Stimulated activated CD8-positive, alpha-beta memory T cell treated with anti-CD3 and anti-CD28 coated beads, Interleukin-4, amount 100 ng/mL, for 4 hours (primary cell): ENCODE measurements at places on chromosomes 6 and 20.
A peak's percentile ranks its signal among the peaks of the same experiment; 100 is the strongest.

DNA sequence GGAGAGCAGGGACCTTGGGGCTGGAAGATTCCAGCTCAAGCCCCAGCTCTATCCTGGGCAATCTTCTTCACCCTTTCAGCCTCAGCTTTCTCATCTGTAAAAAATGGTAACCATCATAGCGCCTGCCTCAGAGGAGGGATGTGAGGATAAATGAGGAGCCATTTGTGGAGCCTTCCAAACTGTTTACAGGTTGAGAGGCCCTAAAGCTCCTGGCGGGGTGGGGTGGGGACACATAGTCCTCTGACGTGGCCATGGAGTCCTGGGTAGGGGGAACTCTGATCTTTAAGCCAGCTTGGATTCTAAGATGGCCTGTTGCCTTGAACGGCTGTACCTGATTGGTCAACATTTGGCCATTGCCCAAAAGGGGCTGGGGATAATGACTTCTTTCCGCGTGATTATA lies 111.1 kb downstream of the TOX2 start:
- no peak for DNase-seq

- DNase-seq = peak; percentile 89
Measured at GRCh38 chr20:35454881-35455609, at the start of gene CEP250. Gene CEP250, plus strand, starts transcription at chr20:35455598. Its CDS starts 6,770 bp downstream, at chr20:35462368.

DNA sequence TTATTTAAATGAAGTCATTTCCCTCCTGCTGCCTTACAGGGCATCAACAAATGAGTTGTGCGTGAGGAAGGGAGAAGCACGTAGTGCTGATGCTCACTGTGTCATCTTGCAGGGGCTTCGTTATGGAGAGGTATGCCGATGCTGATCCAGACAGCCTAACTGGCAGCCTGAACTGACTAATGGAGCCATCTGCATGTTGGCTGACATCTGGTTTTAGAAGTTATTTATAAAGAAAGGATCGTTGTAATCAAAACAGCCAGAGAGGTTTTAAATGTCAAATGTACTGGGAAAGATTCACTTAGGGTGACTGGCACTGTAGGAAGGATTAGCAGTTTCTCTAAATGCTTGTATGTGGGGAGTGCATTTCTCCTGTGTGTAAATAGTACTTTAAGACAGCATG lies 54.6 kb downstream of the FARS2 start:
- DNase-seq = no peak

GRCh38 chr20:33862709-33863403 lies 51.7 kb downstream of the CHMP4B start:
- DNase-seq = peak; percentile 8

DNA sequence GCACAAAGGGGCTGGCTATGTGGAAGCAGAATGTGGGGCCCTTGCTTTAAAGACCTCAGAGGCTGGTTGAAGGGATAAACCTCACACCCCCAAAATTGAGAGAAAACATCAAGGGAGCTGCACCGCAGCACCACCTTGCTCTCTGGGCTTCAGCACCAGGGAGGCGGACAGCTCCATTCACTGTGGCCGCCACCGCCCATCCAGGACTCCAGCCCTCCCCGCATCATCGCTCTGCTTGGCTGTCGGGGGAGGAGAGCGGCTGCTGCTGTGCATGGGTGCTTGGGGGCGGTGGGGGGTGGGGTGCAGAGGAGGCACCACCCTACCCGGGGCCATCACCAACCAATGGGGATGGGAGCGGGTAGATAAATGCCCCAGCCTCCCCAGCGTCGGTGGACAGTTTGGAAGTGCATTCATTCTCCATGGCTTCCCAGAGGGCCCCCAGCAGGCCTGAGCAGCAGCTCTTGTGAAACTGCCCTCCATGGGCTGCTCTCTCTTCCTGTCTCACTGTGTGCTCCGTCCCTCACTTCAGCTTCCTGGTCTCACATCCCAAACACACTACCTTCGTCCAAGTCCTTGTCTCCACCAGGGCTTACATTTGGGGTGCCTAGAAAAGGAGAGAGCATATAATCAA lies 75.7 kb upstream of the BHLHE23 start:
- DNase-seq = no peak

GRCh38 chr6:96015518-96016333 lies at the start of gene FUT9:
Gene FUT9, plus strand, starts transcription at chr6:96015974. Its CDS starts 187,182 bp downstream, at chr6:96203156.
- DNase-seq = no peak

GRCh38 chr20:15220778-15221565 lies 883.6 kb upstream of the FLRT3 start:
- no peak for DNase-seq

- no peak for DNase-seq
Measured at GRCh38 chr6:128417698-128418097, 102.7 kb downstream of the PTPRK start.

- no peak for DNase-seq
Measured at GRCh38 chr20:58143531-58143930, 84.9 kb downstream of the ANKRD60 start.

DNA sequence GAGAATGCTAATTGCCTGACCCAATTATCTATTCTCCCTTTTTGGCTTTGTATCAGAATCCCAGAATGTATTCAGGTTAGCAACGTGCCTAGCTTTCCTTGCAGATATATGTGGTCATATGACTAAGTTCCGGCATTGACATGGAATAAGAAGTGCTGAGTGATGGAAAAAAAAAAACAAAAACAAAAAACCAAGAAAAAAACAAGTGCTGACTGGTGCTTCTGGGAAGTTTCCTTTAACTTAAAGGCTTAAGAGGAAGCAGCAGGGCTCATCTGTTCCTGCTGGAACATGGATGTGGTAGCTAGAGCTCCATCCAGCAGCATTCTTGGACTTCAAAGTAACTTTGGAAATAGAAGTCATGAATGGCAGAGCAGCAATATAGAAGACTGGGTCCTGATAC lies 10.4 kb upstream of the RPF2 start:
- no peak for DNase-seq

- DNase-seq = peak; percentile 60
Measured at GRCh38 chr20:35600993-35601973, 14.3 kb upstream of the SPAG4 start.

DNA sequence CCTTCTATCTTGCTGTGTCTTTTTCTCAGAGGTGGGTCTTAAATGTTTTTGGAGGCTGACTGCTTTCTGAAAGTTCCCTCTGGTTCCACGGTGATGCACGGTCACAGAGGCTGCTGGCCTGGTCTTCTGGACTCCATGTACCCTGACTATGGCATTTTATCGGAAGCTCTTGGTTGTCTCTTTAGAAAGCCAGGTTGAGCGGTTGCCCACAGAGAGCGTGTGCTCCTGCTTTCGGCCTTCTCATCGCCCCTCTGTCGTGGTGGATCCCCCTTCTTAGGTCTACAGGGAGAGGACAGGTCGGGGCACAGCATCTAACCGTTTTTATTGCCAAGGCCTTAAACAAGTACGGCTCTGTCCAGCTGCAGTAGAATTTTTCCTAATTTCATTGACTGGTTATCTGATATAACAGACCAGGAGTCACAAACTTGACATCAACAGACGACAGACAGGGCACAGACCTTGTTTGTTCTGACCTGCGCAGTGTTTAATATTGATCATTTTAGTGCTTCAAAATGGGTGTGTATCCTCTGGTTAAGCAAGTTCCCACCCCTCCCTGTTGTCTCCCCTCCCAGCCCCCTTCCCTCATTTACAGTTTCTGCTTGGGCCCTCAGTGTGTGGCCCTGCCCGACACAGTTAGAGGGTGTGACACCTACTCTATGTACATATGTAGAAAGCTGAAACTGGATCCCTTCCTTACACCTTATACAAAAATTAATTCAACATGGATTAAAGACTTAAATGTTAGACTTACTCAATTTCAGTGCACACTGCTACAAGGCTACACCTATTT lies 24.7 kb downstream of the SYTL3 start:
- no peak for DNase-seq

GRCh38 chr6:37934276-37934675 lies 114.7 kb downstream of the ZFAND3 start:
- no peak for DNase-seq

DNA sequence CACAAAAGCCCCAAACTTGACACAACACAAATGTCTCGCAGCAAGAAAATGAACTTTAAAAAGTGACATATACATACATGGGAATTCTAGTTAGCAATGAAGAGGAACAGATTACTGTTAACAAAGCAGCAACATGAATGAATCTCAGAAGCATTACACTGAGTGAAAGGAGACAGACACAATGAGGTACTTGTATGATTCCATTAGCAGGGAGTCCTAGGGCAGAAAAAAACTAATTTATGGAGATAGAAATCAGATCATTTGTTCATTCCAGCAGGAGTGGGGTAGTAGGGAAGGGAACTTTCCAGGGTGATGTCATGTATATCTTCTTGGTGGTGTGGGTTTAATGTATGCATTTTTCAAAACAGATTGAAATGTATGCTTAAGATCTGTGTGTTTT lies 524.4 kb downstream of the KIF16B start:
- DNase-seq = no peak

GRCh38 chr6:146856296-146856695 lies 257.5 kb downstream of the ADGB start:
- DNase-seq = no peak

DNA sequence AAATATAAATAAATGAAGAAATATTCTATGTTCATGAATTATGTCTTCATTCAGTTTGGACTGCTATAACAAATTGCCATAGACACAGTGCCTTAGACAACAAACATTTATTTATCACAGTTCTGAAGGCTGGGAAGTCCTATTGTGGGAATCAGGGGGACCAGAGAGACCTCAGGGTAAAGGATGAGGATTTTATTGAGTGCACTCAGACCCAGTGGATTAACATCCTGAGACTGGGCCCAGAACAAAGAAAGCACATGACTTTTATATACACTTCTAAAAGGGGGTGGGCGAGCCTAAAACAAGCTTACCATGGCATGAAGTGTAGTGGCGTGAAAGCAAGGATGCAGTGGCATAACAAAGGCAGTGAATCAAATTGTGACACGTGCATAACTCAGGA lies 26.9 kb upstream of the CBLN4 start:
- DNase-seq = no peak

DNA sequence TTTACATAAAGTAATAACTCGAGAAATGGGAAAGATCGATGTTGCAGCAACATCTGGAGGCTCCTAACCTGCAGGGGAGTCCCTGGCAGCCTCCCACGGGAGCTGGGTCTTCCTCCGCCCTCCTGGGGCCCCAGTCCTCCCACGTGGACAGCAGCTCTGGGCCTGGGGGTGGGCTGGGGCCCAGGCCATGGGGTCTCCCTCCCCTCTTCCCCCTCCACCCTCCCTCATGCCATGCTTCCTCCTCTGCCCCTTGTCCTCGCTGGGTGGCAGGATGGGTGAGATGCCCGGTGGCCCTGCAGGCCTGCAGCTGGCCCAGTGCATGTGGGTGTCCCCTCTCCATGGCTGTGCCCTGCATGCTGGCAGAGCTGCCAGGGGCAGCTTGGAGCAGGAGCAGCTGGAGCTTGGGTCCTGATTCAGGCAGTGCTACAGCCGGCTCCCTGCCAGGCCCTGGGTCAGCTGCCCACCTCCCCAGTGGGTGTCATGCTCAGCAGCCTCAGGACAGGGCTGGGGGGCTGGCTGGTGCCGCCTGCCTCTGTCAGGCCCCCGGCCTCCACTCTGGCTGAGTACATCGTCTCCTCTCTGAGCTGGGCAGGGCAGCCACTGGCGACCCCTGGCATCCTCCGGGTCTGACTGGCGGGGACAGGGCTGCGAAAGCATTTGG lies 48.9 kb upstream of the BHLHE23 start:
- no peak for DNase-seq

DNA sequence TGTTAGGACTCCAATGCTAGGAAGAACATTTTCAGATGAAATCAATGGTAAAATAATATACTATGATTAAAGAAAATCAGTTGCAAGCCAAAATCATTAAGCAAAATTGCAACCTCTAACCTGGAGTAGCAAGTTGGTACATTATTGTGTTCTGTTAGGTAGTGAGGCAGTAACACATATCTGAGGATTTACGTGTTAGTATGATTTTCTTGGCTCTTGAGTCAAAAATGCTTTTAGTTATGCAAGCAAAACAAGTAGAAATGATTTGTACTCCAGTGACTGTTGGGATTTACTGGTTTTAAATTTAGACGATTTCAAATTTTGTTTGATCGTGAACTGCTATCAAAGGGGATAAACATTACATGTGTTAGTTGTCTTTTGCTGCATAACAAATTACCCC lies 293.0 kb upstream of the BTBD3 start:
- DNase-seq = no peak

DNA sequence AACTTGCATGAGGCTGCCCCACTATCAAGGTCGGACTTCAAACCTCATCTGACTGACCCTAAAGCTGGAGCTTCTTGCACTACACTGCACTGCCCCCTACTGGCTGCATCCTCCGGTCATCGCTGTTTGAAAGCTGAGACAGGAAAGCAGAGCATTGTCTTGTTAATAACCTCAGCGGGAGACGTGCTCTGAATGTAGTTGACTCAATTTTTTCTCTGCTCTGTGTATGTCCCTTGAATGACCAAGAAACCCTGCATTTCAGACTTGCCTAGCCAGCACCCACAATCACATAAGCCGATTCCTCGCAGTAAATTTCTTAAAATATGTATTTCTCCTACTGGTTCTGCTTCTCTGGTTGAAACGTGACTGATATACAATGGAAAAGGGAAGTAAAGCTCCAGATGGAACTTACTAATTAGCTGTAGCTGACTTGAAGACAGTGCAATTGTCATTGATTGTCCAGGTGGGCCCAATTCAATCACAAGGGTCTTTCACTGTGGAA lies 27.8 kb downstream of the TCF21 start:
- peak; percentile 40 for DNase-seq

DNA sequence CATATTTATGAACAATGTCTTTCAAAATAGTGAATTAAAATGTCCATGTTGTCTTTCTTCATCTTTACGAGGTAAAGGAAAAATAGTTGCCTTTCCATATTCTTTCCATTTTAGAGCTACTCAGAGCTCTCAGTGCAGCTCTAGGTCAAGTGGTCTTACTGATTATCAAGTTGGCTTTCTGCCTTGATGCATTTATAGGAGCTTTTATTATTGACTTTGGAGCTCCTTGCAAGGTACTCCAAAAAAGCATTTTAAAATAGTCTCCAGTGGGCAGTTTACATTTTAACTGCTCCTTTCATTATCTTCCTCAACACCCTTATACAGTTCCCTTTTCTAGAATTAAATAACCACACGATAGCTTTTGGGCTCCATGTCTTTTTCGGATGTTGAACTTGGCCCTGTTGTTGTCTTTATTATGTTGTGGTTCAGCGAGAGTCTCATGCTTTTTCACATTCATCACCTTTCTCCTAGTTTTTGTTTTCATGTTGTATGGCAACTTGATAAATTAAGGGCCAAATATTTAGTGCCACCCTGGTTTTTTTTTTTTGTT lies 122.9 kb downstream of the CLIC5 start:
- DNase-seq = no peak
